Kidney glomerular epithelial cell (primary cell): ENCODE measurements at places on chromosomes 13 and 19.
A peak's percentile ranks its signal among the peaks of the same experiment; 100 is the strongest.

DNA sequence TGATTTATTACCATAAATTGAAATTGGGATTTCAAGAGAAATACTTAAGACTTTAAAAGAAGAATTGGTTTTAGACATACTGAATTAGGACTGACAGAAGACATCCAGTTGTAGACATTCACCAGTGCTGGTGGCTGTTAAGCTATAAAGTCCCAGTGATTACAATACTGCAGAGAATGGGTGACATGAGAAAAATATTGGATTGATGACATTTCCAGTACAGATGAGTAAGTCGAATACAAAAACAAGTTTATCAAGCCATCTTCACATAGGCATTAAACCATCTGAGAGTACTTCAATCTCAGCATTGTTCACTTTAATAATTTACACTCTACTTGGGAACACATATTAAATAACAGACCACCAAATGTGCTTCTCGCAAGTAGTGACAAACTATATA lies 66.8 kb downstream of the TBC1D4 start:
- no peak for DNase-seq

DNA sequence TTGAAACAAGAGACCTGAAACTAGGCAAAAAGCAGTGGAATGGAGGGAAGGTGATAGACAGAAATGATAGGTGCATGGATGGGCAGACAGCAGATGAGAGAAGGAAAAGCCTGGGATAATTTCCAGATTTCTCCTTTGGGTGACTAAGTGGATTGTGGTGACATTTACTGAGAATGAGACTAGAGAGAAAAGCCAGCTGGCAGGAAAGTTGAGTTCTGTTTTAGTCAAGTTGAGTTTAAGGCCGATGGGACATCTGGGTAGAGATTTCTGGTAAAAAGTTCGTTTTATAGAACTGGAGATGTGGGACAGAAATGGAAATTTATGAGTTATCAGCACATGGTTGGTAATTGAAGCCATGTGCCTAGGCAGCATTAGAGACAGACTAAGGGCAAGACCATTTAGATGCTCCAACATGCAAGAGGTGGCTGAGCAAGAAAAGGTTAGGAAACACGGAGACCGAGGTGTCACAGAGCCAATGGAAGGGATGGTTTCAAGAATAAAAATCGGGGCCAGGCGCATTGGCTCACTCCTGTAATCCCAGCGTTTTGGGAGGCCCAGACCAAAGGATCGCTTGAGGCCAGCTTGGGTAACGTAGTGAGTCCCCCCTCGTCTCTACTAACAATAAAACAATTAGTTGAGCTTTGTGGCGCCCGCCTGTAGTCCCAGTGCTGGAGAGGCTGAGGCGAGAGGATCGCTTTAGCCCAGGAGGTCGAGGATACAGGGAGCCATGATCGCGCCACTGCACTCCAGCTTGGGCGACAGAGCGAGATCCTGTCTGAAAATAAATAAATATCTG lies 9.6 kb upstream of the DGKH start:
- DNase-seq, result no peak

DNA sequence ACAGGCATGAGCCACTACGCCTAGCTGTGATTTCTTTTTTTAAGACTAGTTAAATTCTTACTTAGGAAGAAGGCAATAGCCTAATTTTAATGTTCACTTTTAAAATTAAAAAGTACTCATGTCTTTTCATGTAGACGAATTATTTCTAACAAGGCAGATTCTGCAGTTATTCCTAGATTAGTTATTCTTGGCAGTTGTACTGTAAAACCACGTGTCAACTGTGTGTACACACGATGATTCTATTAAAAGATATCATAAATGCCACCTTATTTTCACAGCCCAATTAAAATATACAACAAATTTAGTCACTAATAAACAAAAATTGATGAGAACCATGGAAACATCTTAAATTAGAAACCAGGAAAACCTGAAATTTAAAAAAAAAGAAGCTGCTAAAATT lies 10.6 kb upstream of the FOXO1 start:
- DNase-seq, result no peak

DNA sequence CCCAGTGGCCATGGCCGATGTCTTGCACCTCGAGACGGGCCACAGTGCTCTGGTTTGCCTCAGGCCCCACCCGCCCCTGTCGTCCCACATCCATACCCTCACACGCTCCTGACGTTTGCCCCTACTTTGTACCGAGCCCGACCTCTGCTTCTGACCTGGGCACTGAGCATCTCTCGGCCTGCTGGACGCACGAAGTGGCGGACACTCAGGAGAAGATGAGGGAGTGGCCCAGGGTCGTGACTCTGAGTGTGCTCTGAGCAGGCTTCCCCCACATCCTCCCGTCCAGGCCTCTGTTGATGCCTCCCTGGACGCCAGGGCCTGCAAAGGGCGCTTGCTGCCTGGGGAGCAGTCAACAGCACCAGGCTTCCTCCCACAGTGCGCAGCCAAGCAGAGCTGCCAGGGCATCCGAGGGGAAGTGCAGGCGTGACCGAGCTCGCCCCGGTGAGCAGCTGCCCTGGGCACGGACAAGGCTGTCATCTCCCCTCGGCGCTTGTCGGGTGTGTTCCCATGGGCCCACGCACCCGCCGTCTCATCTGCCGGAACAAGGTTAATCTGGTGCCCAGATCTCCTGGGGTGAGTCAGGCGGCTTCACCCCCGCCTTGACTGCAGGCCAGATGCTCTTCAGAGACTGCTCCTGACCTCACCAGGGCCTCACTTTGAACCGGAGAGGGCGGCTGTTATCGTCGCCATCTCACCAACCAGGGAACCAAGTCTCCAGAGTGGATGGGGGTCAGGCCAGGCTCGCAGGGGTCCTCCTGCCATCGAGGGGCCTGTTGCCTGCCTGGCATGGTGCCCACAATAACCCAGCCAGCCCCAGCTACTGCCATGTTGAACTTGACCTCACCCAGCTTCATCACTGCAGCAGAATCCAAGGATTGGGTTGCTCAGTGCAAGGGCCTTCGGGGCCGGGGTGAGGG lies 27.2 kb downstream of the COMP start:
- DNase-seq, result peak; percentile 90

DNA sequence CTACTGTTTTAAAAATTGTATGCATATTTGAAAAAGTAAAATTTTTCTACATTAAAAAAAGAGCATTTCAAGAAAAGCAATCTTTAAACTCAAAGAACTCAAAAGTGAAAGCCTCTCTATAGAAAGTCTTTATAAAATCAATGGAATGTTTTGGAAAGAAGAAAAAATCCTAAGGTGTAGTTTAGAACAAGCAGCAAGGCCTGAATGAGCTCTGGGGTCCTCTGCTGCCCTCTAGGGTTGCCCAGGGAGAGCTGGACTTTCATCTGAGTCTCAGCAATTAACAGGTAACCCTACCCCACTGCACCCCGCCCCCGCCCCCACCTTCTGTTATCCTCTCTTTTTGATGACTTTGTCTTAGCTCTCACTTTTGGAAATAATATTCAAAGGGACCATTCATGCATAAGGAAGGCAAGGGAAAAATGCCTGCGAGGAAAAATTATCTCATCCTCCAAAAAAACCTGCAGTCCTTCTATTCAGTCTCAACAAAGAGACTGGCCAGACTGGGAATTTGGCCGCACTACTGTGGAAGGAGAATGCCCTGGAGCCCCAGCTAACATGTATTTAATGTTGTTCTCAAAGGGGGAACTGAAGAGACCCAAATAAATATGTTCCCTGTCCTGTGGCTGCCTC lies 24.1 kb downstream of the SLC25A30 start:
- peak; percentile 28 for DNase-seq

GRCh38 chr19:14434543-14435319 lies 1.6 kb downstream of the PKN1 start:
- DNase-seq, result peak; percentile 80

DNA sequence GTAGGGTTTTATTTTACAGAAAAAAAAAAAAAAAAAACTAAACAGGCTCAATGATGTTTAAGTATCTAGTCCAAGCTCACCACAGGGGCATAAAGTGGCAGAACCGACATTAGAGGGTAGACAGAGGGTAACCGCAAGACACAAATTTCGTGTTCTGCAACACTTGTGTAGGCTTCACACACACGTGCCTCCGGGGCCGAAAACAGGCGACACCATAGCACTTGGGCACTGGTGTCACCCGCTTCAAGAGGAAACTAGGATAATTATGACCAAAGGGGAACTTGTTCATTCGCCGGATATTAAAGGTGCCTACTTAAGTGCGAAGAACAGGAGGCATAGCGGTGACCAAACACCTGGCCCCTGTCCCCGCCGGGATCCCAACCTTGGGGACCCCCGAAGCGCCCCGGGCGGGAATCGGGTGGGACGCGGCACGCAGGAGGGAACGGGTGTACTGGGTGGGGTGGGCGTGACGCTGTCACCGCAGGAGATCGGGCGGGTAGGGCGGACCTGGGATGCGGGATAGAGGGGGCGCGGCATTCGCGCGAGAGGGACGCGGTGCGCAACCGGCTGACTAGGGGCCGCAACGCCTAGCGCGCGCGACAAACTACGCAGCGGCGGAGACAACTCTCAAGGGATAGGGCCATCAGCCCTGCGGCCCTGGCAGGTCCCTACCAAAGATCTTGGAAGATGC lies 558 bp downstream of the MZT1 start:
- DNase-seq, result no peak

DNA sequence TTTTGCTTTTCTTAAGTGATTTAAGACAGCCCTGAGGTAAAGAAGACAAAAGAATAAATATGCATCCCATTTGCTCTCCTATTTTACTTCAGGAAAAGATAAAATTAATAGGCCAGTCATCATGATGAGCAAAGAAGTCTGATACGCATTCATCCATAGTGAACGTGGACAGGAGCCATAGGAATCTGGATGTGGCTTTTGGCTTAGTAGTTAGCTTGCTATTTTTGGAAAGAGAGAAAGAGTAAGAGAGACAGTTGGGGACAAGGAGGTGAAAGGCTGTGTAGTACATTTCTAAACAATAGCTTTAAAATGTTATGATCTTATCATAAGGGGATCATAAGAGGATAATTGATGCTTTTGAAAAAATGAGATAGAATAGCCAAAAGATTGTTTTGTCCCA lies 545.2 kb downstream of the IRS2 start:
- DNase-seq, result no peak

- DNase-seq, result peak; percentile 97
These were observed 209.2 kb downstream of the TSHZ3 start for GRCh38 chr19:31139871-31140505.

DNA sequence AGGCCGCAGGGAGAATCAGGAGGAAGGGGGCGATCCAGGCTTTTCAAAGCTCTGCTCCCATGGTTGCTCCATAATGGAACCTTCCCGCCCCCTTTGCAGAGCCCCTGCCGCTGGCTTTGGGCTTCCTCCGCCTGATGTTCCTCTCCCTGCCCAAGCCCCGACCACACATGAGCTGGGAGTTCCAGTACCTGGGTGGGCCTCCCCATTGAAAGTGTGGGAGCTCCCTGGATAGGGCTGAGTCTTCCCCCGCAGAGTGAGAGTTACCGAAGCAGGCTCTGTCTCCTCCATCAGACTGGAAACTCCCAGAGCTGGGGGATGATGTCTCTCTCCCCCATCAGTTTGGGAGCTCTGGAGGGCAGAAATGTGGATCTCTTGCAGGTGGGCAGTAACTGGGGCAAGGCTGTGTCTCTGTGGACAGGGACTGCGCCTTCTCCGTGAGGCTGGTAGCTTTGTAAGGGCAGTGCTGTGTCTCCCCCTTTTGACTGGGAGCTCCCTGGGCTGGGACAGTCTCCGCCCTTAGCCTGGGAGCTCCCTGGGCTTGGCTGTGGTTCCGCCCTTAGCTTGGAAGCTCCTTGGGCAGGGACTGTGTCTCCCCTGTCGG lies 722 bp downstream of the DCAF15 start:
- DNase-seq, result peak; percentile 17

DNA sequence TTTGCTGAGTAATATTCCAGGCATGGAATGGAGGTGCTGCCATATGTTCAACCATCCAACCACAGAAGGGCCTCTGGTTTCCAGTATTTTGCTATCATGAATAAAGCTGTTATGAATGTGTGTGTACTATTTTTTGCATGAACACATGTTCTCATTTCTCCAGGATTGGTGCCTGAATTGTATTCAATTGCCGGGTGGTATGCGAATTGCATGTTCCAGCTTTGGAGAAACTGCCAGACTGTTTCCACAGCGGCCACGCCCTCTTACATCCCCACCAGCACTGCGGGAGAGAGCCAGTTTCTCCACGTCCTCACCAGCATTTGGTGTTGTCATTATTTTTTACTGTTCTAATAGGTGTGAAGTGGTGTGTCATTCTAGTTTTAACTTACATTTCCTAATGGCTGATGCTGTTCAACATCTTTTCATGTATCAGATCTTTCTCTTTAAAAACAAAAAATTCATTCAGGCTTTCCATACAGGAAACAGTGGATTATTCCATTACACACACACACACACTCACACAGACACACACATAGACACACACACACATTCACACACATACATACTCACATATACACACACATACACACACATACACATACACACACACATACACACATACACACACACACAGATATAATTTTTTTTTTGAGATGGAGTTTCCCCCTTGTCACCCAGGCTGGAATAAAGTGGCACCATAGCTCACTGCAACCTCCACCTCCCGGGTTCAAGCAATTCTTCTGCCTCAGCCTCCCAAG lies 154.1 kb downstream of the PTPRS start:
- no peak for DNase-seq

DNA sequence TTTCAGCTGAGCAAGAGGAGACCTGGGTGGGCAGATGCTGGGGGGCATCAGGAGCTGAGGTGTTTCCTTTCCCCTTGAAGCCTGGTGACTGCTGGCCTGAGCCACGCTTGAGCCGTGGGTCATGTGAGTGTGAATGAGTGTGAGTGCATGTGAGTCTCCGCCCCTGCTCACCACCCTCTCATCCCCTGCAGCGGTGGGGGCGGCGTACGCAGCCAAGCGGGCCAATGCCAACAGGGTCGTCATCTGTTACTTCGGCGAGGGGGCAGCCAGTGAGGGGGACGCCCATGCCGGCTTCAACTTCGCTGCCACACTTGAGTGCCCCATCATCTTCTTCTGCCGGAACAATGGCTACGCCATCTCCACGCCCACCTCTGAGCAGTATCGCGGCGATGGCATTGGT lies 5.2 kb downstream of the B3GNT8 start:
- no peak for DNase-seq

DNA sequence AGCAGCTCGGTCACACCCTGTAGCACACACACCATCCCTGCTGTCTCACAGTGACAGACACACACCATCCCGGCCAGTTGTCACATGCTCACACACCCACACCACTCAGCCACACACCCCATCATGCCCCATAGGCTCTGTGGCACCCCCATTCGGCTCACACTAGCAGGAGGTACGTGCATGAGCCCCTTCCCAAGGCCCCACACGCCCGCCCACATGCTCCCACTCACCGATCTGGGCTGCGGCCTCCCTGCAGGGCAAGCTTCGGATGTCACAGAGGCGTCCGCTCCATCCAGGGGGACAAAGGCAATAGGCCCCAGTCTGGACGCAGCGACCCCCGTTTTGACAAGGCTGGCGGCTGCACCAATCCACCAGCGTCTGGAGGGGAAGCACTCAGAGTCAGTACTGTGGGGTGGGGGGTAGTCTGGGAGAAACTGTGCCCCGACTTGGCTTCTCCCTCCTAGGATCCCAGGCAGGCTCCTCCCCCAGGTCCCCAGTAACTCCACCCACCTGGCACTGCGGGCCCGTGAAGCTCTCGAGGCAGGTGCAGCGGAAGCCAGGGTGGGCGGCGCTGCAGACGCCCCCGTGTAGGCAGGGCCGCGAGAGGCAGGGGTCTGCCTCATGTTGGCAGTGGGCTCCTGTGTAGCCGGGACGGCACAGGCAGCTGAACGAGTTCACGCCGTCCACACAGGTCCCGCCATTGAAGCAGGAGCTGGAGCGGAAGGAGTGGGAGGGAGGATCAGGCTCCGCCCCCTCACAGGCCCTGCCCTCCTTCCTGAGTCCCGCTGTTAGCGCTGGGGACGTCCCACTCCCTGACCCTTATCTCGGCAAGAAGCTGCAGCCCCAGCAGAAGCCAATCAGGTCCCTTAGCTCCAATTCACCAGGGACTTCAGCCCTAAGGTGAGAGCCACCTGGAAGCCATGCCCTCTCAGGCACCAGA lies 20.1 kb downstream of the NOTCH3 start:
- DNase-seq, result peak; percentile 16
